ENCODE measurements at places on chromosomes 2 and 18. TPM values are rescaled to one million over a fixed set of nuclear protein-coding genes. Genes with fewer than 3 reads are reported as not detected.

DNA sequence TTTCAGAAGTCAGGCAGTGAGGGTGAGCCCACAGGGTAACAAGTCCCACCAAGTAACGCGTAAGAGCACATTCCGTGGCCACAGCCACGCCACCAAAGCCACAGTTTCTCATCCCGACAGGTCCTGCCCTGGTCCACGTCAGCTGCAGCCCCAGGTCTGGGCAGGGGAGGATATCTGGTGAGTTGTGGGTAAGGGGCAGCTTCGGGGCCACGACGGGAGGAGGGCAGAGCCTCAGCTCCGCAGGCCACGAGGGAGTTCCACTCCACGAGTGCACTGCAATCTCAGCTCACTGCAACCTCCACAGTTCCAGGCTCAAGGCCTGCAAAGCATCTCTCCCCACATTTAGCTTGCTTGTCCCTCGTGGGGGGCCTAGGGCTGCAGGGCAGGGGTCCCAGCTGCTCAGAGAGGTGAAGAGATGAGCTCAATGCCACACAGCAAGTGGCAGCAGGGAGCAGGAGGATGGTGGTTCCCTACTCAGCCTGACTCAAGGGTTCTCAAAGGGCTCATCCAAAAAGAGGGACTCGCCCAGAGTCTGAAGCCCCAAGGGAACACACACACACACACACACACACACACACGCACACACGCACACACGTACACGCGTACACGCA, 12.5 kb downstream of the SNORC start:
- no peak for DNase-seq

DNA sequence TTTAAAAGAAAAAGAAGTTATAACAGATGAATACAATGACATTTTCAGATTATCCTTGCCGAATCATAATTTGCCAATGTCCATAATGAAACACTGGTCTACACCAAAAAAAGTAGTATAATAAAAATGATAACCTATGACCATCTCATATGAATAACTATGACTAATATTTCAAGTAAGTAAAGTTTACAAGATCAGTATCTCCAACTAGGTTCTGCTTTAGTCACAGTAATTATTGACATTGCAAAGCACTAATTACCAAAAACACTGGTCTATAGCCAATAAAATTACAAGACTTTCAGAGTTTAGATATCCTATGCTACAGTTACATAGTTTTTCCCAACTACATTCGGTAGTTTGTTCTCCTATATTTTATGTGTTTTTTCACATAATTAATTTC, 136.7 kb downstream of the MEMO1 start:
- no peak for DNase-seq

- DNase-seq = no peak
Measured at GRCh38 chr18:2263303-2263890, 307.9 kb downstream of the METTL4 start.

STK36 gene
- total RNA-seq = 15.9 TPM

VAMP5 gene
- total RNA-seq = 51.9 TPM

TMEM200C gene
- total RNA-seq = not detected
